SK-N-SH (cell line): ENCODE measurements at places on chromosomes 6 and 20.
A peak's percentile ranks its signal among the peaks of the same experiment; 100 is the strongest.

GRCh38 chr6:114281496-114281895 lies 61.3 kb downstream of the HS3ST5 start:
- no peak for DNase-seq

DNA sequence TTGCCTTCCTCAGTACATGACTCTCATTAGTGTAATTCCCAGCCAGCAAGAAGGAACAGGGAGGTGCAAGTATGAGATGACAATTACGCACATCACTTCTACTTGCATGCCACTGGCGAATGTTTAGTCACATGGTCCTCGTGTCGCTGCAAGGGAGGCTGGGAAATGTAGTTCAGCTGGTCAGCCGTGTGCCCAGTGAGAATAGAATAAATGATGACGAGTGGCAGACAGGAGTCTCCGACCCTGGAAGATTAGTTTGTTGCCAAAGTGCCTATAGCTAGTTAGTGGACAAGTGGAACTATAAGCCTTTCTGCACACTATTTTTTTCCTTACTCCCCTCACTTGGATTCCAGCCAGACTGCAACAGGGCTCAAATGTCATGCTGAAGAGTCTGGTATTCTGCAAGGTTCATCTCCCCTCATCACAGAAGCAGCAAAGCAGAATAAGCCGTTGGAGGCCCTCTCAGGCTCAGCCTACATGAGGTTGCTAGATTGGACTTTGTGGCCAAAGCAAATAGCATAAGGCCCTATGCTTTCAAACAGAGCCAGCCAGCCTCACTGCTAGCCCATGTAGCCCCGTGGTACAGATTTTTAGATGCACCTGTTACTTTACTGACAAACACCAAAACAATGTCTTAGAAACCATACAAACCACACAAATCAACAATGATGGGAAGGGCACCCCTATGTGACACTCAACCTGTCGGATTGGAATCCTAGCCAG lies 9.7 kb downstream of the LINC00237 start:
- DNase-seq, result peak; percentile 26

DNA sequence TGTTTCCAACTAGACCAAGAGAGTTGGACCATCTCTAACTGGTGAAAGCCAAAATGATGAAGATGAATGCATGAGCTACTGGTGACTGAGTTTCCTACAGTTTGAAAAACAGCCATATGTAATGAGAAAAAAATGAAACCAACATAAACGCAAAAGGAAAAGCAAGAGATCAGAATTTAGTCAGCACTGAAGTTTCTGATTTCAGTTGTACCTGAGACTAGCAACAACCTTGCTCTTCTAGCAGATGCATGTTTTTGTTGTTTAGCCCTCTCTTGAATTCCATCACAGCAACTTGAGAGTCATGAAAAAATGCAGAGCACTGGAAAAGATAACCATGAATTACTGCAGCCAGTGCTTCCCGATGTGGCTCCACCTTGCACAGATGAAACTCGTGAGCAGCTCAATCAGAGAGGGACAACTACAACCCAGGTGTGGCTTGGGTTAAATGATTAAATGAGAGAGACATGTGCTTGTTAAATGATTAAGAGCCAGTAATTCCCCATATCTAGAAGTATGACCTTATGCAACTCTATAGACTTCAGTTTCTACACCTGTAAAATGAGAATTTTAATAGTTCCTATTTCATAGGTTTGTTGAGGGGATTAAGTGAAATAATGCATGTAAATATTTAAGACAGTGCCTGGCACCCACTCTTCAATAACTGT lies 104.8 kb downstream of the ELOVL4 start:
- no peak for DNase-seq

DNA sequence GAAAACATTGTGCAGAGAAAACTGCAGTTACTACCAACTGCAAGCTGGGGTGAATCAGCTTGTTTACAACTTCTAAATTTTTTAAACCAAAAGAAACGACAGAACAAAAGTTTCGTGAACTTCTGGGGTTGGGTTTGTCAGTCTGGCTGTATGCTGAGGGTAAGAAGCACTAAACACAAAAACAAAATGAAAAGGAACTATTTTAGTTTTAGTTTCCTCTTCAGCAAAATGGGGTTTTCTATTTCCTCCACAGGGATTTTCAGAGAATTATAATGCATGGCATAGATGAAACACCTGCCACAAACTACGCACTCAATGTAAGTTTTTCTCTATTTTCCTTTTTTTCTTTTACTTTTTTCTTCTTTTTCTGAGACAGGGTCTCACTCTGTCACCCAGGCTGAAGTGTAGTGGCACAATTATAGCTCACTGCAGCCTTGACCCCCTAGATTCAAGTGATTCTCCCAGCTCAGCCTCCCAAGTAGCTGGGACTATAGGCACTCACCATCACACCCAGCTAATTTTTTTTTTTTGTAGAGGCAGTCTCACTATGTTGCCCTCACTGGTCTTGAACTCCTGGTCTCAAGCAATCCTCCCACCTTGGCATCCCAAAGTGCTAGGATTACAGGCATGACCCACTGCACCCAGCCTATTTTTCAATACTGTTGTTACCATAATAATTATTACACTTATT lies 40.6 kb downstream of the CGA start:
- no peak for DNase-seq

- no peak for DNase-seq
Observed at GRCh38 chr6:155024391-155025027, 29.4 kb downstream of the TIAM2 start.
